NCI-H187 (cell line): ENCODE measurements at places on chromosomes 13 and 19.

GRCh38 chr19:51607920-51608562, 22.2 kb downstream of the SIGLEC5 start:
- DNase-seq: no peak

DNA sequence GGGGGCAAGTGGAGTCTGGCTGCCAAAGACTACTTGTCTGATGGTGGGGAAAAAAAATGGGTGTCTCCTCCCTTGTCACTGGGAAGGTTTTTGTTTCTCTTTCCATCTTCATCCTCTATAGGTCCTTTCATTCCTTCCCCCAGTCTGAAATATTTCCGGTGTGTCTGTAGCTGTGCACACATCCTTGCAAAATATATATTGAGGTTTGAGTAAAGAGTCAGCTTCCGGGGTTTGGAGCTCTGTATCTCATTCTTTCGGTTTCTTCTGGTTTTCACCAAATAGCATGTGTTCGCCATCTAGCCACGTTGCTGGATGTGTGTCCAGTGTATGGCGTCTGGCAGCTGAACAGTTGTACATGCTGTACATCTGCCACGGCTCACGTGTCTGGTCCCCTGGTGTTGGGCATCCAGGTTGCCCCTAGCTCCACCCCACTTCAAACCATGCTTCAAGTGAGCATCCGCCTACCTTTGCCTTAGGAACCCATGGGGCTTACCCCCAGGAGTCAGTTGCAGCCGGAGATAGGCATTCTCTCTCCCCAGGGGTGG, 142.2 kb downstream of the SIPA1L3 start:
- DNase-seq: no peak

DNA sequence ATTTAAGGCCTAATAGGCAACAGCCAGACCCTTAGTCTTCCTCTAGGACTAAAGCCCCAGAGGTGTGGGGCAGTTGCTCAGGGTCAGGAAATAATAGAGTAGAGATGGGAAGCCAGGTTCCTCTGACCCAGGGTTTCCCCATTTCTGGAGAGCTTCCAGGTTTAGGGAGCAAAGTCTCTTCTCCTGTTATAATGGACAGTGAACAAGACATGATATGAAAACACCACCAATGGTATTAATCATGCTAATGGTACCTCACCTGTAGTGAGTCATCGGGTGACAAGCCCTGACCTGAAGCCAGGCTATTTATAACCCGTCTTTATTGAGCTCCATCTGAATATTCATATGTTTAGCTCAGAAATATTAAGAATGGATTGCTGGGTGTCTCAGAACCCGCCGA, 24.6 kb downstream of the BICRA start:
- DNase-seq: no peak

DNA sequence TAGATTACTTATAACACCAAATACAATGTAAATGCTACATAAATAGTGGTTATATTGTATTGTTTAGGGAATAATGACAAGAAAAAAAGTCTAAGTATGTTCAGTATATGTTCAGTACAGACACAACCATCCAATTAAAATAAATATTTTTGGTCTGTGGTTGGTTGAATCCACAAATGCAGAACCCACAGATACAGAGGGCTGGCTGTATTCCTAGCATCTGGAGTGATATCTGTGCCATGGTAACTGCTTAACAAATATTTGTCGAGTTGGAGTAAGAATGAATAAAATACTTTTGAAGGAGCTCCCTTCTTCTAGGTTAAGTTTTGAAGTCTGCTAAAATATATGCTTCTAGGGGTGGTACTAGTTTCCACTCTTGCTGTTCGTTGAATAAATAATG, 241.0 kb downstream of the KLF5 start:
- no peak for DNase-seq

GRCh38 chr19:20413705-20414104, 151.9 kb downstream of the ZNF737 start:
- DNase-seq: no peak

DNA sequence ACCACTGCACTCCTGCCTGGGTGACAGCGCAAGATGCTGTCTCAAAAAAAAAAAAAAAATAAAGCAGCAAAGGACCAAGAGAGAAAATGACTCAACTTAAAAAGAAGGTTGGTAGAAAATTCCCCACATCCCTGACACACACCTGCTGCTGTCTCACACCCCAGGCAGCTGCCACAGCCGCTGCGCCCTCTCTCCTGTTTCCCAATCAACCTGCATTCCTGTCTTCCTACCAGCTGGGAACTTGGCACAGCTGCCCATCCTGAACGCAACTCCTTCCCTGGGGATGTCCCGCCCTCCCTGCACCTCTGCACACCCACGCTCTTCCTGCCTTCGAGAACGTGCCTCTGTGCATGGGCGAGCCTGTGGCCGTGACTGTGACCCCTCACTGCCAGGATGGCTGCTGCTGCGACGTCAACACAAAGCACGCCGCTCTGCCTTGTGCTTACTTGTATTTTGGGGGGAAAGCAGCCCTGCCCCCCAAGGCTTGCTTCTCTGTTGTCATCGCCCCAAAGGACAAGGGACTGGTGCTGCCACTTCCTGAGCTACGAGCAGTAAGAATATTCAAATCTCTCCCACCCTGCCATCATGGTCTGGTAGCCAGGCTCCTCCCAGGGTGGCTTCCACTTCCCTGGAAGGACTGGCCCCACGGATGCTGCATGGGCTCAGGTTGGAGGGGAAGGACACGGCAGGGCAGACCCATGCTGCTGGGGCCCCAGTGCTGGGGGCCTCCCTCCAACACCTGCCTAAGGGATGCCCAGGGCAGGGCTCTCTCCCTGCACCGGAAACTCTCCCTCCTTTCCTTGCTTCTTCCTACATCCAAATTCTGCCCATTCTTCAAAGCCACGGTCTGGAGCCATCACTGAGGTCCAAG, 20.7 kb downstream of the SH3GL1 start:
- DNase-seq: no peak

DNA sequence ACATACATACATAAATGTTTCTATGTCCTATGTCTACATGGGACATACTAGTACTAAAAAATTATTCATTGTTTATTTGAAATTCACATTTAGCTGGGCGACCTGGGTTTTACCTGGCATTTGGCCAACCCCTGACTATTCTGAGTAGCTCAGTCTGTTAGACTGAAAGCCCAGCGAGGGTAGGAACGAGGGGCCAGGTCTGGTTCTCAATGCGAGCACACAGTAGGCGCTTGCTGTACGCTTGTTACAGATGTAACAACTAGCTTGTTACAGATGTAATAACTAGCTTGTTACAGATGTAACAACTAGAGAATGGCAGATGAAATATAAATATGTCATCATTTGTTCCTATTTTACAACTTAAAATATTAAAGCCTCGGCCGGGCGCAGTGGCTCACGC, 920 bp upstream of the ANO8 start:
- no peak for DNase-seq

DNA sequence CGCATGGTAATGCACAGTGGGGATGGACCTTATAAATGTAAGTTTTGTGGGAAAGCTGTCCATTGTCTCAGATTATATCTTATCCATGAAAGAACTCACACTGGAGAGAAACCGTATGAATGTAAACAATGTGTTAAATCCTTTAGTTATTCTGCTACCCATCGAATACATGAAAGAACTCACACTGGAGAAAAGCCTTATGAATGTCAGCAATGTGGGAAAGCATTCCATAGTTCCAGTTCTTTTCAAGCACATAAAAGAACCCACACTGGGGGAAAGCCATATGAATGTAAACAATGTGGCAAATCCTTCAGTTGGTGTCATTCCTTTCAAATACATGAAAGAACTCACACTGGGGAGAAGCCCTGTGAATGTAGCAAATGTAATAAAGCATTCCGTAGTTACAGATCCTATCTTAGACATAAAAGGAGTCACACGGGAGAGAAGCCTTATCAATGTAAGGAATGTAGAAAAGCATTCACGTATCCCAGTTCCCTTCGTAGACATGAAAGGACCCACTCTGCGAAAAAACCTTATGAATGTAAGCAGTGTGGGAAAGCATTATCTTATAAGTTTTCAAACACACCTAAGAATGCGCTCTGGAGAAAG, 13.8 kb downstream of the ZNF763 start:
- DNase-seq: no peak

DNA sequence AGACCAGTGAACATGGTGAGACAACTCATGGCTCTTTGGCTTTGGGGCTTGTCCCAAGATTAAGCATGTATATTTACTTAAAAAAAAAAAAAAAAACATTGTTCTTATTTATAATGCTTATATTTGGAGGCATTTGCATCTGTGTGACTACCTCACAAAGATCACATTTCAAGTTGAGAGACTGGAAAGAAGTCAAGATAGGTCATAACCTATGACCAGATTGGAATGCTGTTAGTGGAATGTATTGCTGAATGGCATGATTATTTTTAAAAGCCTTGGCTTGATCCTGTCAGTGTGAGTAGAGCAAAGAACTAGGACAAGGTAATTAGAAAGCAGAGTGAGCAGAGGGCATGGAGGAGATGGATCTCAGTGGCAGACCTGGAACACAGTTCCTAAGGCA, 214.6 kb downstream of the OXGR1 start:
- no peak for DNase-seq

- DNase-seq: no peak
Measured at GRCh38 chr19:50482916-50483315, 6.3 kb upstream of the GARIN5A start.

- DNase-seq: no peak
Measured at GRCh38 chr19:37484406-37485168, 15.4 kb downstream of the ZNF570 start.

DNA sequence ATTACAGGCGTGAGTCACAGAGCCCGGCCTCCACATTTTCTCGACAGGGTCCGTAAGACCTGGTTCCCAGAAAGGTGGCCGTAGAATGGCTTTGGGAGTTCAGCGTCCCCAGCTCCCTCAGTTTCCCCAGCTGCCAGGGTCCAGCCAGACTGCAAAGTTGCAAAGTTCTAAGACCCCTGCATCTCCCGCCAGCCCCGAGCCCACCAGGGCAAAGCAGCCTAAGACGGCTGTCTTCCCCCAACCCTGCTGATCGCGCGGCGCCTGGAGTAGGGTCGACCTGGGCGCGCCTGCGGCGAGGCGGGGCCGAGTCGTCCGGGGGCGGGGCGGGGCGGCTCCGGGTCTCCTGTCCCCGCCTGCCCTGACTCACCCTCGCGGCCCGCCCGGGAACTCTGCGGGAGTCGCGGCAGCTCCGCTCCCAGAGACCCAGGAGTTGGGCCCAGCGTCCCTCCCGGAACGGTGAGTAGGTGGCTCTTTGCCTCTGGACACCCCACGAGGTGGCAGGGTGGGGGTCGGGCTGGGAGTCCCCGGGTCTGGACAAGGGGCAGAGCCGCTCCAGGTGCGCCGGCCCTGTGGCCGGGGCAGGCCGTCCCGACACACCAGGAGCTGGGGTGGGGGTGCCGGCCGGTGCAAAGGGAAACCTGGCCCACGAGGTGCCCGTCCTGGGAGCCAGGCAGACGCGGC, at the start of gene LRRC8E:
TSS of gene LRRC8E (plus strand) at position 366 of the 681 bp plus-strand sequence. CDS start 7,094 bp downstream, outside the sequence.
- DNase-seq: no peak
